ENCODE measurements at places on chromosomes 2 and 18. TPM values are rescaled to one million over a fixed set of nuclear protein-coding genes. Genes with fewer than 3 reads are reported as not detected.

DNA sequence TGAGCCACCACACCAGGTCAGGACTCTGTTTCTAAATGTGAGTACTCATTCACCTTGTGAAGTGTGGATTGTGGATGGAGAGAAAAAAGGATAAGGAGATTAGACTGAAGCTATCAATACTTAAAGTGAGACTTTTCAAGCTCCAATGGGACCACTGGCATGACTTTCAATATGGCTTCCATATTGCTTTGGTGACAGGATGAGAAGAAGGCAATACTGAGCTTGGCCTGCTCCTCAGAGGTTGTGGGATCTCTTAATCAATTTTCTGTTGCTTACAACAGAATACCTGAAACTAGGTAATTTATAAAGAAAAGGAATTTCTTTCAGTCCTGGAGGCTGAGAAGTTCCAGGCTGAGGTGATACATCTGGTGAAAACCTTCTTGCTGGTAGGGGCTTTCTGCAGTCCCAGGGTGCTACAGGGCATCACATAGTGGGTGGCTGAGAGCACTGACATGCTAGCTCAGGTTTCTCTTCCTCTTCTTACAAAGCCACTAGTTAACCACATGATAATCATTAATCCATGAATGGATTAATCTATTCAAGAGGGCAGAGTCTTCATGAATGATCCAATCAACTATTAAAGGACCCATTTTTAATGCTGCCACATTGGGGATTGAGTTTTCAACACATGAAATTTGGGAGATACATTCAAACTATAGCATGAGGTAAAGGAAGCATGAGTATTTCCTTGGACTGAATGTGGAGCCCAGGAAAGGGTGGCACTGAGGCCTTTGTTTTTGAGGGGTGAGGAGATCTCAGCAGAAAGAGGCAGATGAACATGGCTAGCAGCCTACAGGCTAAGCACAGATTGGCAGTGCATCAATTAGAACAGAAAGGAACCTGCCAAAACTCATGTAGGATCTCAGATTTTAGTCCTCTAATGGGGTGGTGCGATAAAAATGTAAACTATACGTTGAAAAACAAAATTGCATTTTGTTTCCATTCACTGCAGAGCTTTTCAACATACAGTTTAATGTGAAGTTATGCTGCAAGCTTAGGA is 274.5 kb downstream of the PIK3C3 start:
- DNase-seq, result no peak

FBXO48 gene
- total RNA-seq, result 0.54 TPM

GRCh38 chr2:107383691-107384090 is 443.0 kb upstream of the RGPD4 start:
- no peak for DNase-seq

DNA sequence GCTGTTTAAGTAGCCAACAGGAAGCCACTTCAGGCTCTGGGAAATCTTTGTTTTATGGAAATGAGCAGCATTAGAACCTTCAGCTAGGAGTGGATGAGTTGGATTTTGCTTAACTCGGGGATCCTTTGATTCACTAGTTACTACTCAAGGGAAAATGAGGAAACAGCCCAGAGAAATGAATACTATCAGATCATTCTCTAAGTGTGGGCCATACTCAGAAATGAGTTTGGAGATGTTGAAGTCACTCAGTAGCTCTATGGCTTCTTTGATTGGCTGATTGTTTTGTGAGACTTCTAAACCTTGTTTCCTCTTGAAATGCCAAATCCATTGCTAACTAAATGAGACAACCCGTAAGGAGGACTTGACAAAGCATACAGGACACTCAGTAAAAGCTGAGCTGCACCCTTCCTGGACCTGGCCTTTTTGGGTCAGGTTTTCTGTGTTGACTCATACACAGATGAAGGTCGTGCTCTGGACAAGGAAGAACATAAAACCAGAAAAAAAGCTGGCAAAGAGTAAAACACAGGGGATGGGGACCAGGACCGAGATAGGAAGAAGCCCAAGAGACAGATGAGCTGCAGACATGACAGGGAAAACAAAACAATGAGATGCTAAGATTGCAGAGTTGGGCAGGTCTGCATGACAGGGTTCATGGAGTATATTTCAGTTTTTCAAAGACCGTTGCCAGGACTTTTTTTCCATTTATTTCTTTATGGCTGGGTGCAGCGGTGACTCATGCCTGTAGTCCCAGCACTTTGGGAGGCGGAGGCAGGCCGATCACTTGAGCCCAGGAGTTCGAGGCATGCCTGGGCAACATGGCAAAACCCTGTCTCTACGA is 41.6 kb downstream of the INO80C start:
- no peak for DNase-seq

GRCh38 chr2:128456281-128456680 is 137.6 kb upstream of the HS6ST1 start:
- DNase-seq, result no peak

DNA sequence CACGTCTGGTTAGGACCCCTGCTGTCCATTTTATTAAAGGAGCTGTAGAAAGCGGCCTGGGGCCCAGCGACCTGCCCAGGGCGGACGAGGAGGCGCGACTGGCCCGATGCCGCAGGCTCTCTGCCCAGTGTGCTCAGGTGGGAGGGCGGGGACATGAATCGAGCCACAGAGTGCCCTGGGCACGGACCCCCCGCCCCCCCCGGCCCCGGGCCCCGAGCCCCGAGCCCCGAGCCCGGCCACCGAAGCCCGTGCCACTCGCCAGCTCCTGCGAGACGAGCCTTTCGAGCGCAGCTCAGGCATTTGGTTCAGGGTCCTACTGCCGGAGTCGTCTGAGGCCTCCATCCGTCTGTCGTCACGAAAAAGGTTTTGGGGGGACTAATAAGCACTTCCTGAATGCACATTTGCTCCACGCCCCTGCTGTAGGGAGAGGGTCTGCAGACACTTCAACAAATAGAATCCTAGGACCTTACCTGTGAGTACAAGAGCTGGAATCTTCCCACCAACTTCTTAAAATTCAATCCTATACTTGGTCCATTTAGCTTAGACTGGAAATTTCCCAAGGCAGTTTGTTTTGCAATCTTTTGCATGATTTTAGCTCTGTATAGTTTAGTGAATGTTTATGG is 602 bp upstream of the ADAM17 start:
- DNase-seq, result no peak

GRCh38 chr2:119283873-119284331 is 60.3 kb downstream of the STEAP3 start:
- peak; percentile 45 for DNase-seq

LYG2 gene
- total RNA-seq, result not detected

DNA sequence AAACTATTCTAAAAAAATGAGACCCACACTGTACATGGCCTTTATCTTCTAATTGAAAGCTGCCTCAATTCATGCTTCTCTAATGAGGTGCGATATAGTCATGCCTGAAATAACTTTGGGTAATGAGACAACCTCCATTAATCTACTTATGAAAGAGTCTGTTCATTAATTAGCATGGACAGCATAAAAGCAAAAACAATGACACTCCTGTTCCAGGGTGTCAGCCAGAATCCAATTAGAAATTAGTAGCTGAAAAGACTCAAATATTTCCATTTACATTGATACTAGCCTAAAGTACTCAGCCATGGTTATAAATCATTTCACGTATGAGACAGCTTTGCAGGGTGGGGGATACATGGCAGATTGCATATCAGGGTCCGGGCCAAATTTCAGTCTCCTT is 288.7 kb downstream of the AKAIN1 start:
- no peak for DNase-seq

- no peak for DNase-seq
These were observed 9.1 kb downstream of the KLF7 start for GRCh38 chr2:207156451-207157161.

DNA sequence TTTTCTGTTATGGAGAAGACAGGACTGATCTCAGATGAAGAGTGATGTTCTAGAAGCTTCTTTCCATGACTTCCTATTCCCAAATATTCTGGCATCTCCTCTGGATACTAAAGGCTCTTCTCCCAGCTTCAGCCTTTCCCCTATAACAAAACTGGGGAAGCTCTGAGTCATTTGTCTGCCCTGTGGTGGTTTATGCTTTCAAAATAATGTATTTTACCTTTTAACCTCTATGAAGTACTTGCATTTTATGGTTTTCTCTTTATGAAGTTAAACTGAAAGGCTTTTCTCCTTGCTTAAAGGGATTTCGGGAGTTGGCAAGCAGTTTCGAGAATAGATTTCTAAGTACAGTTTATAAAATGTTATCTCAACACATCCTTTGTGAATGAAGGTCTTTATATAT is 104.4 kb downstream of the TANC1 start:
- DNase-seq, result no peak

DNA sequence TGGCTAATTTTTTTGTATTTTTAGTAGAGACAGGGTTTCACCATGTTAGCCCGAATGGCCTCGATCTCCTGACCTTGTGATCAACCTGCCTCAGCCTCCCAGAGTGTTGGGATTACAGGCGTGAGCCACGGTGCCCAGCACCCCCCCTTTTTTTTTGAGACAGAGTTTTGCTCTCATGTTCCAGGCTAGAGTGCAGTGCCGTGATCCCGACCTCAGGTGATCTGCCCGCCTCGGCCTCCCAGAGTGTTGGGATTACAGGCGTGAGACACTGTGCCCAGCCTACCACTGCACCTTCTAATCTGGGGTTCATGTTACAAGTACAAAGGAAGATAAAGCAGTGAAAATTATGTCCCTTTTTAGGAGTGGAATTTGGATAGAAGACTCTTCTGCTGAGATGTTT is 41.5 kb upstream of the CABLES1 start:
- DNase-seq, result no peak

DYNAP gene
- not detected for total RNA-seq

DNA sequence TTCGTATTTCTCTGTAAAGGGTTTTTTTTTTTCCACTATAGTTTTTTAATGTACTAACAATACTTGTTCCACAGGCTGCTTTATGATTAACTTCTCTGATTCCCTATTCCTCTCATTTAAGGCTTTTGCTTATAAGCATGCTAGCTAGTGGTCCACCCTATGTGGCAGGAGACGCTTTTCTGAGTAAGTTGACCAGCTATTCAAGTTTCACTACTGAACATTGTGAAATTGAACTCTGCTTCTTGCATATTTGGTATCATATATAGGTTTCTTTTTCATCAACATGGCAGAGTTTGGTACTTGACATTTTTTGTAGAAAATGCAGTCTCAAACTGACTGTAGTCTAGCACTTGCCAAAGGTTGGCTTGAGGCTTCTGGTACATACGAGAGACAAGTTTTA is 74.2 kb downstream of the OTX1 start:
- DNase-seq, result no peak

DNA sequence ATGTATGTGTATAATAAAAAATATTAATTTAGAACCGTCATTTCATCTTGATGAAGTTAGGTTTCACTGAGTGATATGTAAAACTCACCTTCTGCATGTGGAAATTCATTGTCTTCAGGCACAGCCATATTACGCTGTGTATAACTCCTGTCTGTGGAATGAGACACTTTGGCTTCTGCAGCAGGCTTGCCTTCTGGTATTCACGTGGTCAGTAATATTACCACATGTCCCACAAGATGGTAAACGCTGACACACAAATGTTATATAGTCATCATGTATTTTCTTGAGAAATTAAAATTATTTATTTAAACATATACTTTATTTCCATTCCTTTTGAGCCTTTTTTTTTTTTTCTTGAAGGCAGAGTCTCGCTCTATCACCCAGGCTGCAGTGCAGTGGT is 25.1 kb upstream of the AAK1 start:
- no peak for DNase-seq

ABCG5 gene
- not detected for total RNA-seq

DNA sequence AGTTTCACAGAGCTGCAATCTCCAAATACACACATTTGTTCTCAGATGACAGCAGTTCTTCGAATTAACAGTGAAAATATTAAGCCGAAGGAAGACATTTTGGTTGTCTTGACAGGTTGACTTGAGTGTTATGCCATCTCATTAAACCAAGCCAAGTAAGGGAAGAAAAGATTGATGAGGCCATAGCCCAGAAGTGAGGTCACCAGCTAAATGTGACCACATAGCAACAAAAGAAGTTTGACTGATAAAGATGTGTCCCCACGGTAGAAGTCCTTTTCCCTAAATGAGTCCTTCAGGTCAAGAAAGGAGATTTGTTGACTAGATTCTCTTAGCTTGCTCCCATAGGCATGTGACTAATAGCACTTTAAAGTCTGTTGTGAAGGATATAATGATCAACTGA is 156.1 kb downstream of the CDH20 start:
- no peak for DNase-seq

ANXA4 gene
- 93.5 TPM for total RNA-seq

DNA sequence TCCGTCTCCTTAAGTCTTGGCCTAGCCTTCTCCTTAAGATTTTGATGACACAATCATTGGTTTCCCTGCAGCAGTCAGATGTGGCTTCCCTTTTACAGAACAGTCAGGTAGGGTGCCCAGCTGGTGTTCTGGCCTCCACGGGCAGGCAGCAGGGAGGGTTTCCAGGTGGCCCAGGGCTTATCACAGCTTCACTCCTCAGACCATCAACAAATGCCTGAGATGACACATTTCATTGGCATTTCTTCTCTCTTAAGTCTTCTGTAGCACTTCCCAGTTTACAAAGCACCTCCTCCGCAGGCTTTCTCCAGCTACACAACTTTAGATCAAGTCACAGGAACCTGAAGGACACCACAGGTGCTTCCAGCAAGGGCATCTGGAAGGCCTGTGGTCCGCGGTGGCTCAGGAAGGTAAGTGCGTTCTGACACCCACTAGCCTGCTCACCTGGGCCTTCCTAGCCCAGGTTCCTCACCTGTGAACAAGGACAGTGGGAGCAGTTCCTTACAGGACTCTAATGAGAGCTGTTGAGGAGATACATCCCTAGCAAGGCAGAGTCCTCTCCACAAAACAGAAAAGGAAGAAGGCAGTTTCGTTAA is 37.6 kb downstream of the PTPN18 start:
- no peak for DNase-seq

DNA sequence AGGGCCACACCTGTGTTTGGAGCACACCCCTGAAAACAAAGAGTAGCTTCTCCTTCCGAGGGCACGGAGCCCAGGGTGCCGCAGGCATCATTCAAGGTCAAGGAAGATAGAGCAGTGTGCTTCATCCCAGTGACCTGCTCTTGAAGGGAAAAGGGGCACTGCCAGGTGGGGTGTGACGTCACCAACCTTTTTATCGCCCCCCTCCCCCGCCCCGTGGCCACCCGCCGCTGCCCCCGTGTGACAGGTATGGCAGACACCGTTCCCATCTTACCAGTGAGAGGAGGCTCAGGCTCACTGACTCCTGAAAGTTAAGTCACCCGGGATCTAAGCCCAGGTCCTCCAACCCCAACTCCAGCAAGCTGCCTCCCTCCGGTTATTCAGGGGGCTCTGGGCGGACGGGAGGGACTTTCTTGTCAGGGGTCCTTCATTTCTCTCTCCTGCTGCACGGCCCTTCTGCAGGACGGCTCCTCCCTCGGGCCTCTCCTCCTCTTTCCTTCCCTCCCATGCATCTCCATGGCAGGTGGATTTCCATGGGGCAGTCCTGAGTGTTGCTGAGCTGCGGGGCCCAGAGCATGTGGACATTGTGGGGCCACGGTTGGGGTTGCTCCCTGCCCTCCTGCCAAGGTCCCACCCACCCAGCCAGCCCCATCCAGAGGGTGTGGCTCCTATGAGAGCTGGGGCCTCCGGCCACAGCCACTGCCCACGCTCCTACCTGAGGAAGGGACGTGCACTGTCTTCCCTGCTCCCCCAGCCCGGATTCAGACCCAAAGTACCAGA is 114.1 kb upstream of the HDAC4 start:
- no peak for DNase-seq

GKN1 gene
- total RNA-seq, result not detected

AMMECR1L gene
- total RNA-seq, result 27.7 TPM

GKN2 gene
- not detected for total RNA-seq

GRCh38 chr2:138235041-138235440 is 266.5 kb upstream of the SPOPL start:
- DNase-seq, result no peak

GRCh38 chr2:49294225-49294624 is 139.9 kb upstream of the FSHR start:
- no peak for DNase-seq

GRCh38 chr2:55636831-55637230 is 19.4 kb upstream of the PPP4R3B start:
- no peak for DNase-seq

All from kidney epithelial cell (primary cell).